ENCODE measurements at places on chromosomes 5 and 9. TPM values are rescaled to one million over a fixed set of nuclear protein-coding genes. Genes with fewer than 3 reads are reported as not detected.

GRCh38 chr9:27528886-27529315, 713 bp downstream of the MOB3B start:
- H3K27me3 ChIP-seq = no peaks in the 10 kb centered on the region
- peak overlapping the region; percentile 45 for H3K27ac ChIP-seq
- H3K36me3 ChIP-seq = no peaks in the 10 kb centered on the region
- no peaks in the 10 kb centered on the region for H3K4me1 ChIP-seq

DNA sequence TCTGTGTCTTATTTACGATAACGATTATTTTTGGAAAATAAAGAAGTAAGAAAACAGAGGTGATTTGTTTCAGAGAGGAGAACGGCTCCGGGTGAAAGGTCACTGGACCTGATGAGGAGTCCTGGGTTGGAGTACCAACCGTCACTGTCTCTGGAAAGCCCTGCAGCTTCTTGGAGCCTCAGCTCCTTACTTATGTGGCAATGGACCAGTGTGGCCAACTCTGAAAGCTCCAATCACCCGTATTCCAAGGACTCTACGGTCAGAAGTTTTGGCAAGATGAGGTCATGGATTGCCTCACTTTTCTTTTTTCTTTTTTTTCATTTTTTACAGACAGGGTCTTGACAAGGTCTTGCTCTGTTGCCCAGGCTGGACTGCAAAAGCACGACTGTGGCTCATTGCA, 84.8 kb downstream of the KLF4 start:
- no peak overlapping the region for H3K4me3 ChIP-seq
- H3K27me3 ChIP-seq = no peaks in the 10 kb centered on the region
- H3K36me3 ChIP-seq = no peaks in the 10 kb centered on the region

- H3K27ac ChIP-seq = no peak overlapping the region
- H3K4me3 ChIP-seq = no peak overlapping the region
- DNase-seq = no peak
- H3K36me3 ChIP-seq = no peaks in the 10 kb centered on the region
- no peaks in the 10 kb centered on the region for H3K27me3 ChIP-seq
Measured at GRCh38 chr9:99712214-99712613, 109.5 kb upstream of the NR4A3 start.

- no peaks in the 10 kb centered on the region for H3K27me3 ChIP-seq
- no peaks in the 10 kb centered on the region for H3K4me1 ChIP-seq
- no peaks in the 10 kb centered on the region for H3K36me3 ChIP-seq
- no peak for DNase-seq
Measured at GRCh38 chr5:74418709-74419108, 221.8 kb downstream of the ENC1 start.

DNA sequence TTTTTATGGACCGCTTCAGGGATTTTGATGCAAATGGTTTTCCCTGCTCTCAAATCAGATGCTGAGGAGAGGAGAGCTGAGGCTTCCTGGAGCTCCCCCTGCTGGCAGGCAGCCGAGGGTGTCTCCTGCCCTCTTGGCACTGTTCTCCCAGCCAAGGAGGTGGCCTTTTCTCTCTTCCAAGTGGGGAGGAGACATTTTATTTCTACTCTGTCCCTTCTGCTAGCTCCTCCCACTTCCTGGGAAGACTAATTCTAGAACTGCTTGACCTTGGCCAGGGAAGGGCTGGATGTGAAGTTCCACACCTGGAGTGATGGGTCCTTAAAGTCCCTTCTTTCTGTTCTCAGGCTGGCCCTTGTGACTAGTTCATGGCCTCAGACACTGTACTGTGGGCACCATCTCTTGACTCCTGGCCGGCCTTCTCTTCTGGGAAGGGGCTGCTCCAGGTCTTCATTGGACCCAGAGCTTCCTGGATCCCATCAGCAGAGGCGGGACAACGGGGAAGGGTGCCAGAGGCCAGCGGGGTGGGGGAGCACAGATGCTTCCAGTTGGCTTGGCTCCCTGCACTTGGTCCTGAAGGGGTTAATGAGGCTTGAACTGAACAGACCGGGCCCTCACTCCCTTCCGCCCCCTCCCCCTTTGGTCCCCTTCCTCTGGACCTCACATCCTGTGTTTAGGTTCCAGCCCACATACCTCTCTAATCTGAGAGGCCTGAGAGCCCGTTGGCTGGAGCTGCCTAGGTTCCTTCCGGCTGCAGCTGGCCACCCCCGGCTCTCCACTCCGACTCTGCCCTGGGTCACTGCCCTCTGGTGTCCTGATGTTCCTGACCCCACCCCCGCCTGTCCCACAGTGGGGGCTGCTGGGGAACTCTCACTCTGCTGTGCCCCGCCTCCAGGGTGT, 32.1 kb downstream of the PTPA start:
- peak; percentile 76 for DNase-seq
- H3K36me3 ChIP-seq = no peaks in the 10 kb centered on the region
- no peak overlapping the region for H3K4me3 ChIP-seq
- peaks cover 35% of the 10 kb centered on the region for H3K4me1 ChIP-seq
- no peak overlapping the region for H3K27ac ChIP-seq
- no peaks in the 10 kb centered on the region for H3K27me3 ChIP-seq

DNA sequence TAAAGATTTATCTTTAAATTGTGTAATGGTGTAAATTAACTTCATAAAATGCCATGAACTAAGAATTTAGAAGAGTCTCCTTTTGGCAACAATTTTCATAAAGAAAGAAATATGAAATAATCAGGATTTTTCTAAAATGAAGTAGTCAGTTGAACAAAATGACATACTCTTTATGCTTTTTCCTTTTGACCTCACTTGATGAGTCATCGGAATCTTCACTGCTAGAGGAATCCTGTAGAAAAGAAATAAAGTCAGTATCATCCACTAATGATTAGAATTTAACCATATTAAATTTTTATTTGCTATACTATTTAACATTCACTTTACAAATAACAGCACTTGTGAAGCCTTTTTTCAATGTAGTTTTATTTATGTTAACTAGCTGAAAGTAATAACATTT, 26.1 kb downstream of the CHD1 start:
- H3K27me3 ChIP-seq = no peaks in the 10 kb centered on the region
- no peak overlapping the region for H3K27ac ChIP-seq
- peaks cover 43% of the 10 kb centered on the region for H3K36me3 ChIP-seq
- no peak for DNase-seq
- H3K4me1 ChIP-seq = peaks cover 7% of the 10 kb centered on the region

GRCh38 chr9:16131264-16131663, 578.4 kb downstream of the CCDC171 start:
- no peaks in the 10 kb centered on the region for H3K4me1 ChIP-seq
- H3K27me3 ChIP-seq = no peaks in the 10 kb centered on the region
- no peak for DNase-seq
- no peak overlapping the region for H3K27ac ChIP-seq
- H3K4me3 ChIP-seq = no peak overlapping the region

- no peaks in the 10 kb centered on the region for H3K27me3 ChIP-seq
- H3K36me3 ChIP-seq = no peaks in the 10 kb centered on the region
- no peak for DNase-seq
- no peak overlapping the region for H3K27ac ChIP-seq
- no peaks in the 10 kb centered on the region for H3K4me1 ChIP-seq
- no peak overlapping the region for H3K4me3 ChIP-seq
Measured at GRCh38 chr5:16483361-16483760, 17.8 kb upstream of the ZNF622 start.

DNA sequence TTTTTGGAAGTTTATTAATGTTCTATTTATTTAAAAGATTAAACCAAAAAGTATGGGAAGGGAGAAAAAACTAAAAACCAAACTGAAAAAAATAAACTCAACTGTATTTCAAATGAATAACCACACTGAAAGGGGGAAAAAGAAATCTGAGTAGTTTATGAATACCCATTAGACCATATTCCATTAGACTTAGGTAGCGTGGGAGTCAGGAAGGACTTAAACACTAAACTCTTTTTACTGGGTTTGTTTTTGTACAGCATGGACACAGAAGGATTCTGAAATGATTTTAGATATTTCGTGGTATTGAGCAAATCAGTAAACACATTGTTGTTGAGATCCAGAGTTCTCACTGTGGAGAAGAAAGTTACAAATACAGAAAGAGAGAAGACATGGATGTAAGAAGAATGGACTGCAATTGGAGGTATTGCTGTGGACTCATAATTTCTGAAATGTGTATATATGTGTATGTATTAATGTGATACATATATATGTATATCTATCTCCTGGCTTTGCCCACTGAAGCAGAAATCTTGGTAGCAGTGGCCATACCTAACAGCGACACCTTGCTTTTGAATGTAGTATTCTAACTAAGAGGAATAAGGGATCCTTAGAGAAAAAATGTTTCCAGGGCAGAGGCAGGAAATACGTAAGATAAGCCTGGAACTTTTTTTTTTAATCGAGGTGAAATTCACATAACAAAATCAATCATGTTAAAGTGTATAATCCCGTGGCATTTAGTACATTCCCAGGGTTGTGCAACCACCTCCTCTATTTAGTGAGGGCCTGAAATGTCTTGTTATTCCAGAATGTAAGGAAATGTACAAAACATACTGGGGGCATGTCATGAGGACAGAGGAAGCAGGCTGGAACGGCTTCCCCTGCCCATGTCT, 228.8 kb downstream of the SMARCA2 start:
- H3K36me3 ChIP-seq = no peaks in the 10 kb centered on the region
- H3K27me3 ChIP-seq = peaks cover 4% of the 10 kb centered on the region
- no peak overlapping the region for H3K4me3 ChIP-seq
- H3K27ac ChIP-seq = no peak overlapping the region

DNA sequence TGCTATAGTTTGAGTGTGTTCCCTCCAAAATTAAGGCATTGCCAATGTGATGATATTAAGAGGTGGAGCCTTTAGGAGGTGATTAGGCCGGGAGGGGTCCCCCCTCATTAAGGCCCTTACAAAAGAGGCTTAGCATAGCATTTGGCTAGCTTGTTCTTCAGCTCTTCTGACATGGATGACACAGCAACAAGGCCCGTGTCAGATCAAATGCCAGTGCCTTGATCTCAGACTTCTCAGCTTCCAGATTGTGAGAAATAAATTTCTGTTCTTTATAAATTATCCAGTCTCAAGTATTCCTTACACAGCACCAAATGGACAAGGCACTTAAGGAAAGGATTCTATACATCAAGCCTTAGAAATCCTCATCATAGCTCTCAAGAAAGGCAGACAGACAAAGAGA, 31.8 kb downstream of the SLC38A9 start:
- no peak overlapping the region for H3K4me3 ChIP-seq
- DNase-seq = no peak
- no peaks in the 10 kb centered on the region for H3K36me3 ChIP-seq
- H3K27ac ChIP-seq = no peak overlapping the region
- H3K4me1 ChIP-seq = no peaks in the 10 kb centered on the region

DNA sequence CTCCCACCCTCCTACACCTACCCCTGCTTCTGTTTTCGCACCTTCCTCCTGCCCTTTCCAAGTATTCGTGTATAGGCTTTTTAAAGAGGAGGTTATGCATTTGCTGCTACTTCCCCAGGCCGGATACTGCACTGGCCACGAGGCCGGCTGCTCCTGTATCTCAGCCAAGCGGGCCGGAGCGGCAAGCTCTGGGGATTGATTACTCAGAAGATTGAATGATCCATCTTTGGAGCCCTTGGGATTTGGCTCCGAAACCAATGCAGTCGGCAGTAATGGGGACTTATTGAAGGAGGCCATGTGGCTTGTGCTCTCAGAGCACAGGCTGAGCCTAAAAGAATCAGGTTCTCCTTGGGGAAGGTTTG, 405.3 kb downstream of the TLE4 start:
- H3K27ac ChIP-seq = no peak overlapping the region
- no peaks in the 10 kb centered on the region for H3K27me3 ChIP-seq
- H3K36me3 ChIP-seq = no peaks in the 10 kb centered on the region
- H3K4me1 ChIP-seq = no peaks in the 10 kb centered on the region

GRCh38 chr5:403995-404394, 39.0 kb upstream of the EXOC3 start:
- no peaks in the 10 kb centered on the region for H3K27me3 ChIP-seq
- no peaks in the 10 kb centered on the region for H3K4me1 ChIP-seq
- no peak for DNase-seq
- H3K27ac ChIP-seq = no peak overlapping the region
- no peak overlapping the region for H3K4me3 ChIP-seq
- H3K36me3 ChIP-seq = no peaks in the 10 kb centered on the region

GRCh38 chr5:58135571-58136335, 324.1 kb downstream of the PLK2 start:
- H3K36me3 ChIP-seq = no peaks in the 10 kb centered on the region
- H3K27ac ChIP-seq = no peak overlapping the region
- DNase-seq = no peak

GRCh38 chr9:82152181-82152580, 163.6 kb downstream of the SPATA31D1 start:
- no peak for DNase-seq
- no peaks in the 10 kb centered on the region for H3K4me1 ChIP-seq
- H3K27me3 ChIP-seq = no peaks in the 10 kb centered on the region
- no peak overlapping the region for H3K4me3 ChIP-seq
- no peaks in the 10 kb centered on the region for H3K36me3 ChIP-seq

DNA sequence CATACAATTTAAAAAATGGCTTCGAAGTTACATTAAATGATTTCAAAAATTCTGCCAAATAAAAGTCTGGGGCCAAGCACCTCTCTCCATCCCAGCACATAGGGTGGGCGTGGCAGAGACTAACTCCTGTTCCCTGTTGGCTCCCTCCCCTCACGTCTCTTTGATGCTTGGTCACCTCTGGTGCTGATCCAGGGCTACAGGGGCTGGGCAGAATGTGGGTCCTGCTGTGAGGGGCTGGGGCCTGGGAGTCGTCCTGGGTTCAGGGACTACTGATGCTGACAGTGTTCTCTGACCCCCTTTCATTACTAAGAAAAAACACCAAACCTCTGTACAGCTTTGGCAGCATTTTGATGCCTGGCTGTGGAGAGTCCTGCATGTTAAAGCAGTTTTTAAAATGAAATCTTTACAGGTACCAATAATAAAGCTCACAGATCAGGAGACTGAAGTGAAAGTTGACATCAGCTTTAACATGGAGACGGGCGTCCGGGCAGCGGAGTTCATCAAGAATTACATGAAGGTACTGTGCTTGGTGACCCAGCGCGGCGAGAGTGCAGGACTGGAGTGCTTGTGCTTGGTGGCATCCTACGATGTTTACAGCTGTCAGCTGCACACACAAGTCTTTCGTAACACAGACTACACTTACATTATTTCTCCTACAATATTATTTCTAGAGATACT, 29.0 kb downstream of the TENT4A start:
- no peaks in the 10 kb centered on the region for H3K4me1 ChIP-seq
- H3K4me3 ChIP-seq = no peak overlapping the region
- H3K36me3 ChIP-seq = peaks cover 7% of the 10 kb centered on the region
- no peaks in the 10 kb centered on the region for H3K27me3 ChIP-seq
- H3K27ac ChIP-seq = no peak overlapping the region

GRCh38 chr5:131242728-131243255, 21.1 kb upstream of the CDC42SE2 start:
- H3K36me3 ChIP-seq = no peaks in the 10 kb centered on the region
- no peak for DNase-seq
- H3K4me3 ChIP-seq = no peak overlapping the region
- no peaks in the 10 kb centered on the region for H3K4me1 ChIP-seq

STK32A gene
- not detected for total RNA-seq

IFNB1 gene
- not detected for total RNA-seq

SLC6A19 gene
- total RNA-seq = not detected

SAXO1 gene
- not detected for total RNA-seq

SH2D3C gene
- 26.1 TPM for total RNA-seq

All from naive thymus-derived CD4-positive, alpha-beta T cell (primary cell).